Immature natural killer cell (primary cell): ENCODE measurements at places on chromosomes 16 and 17.

- DNase-seq: no peak
Measured at GRCh38 chr16:4193920-4194319, 48.0 kb downstream of the SRL start.

GRCh38 chr16:71762186-71762585 is 37.7 kb upstream of the PHLPP2 start:
- no peak for DNase-seq

DNA sequence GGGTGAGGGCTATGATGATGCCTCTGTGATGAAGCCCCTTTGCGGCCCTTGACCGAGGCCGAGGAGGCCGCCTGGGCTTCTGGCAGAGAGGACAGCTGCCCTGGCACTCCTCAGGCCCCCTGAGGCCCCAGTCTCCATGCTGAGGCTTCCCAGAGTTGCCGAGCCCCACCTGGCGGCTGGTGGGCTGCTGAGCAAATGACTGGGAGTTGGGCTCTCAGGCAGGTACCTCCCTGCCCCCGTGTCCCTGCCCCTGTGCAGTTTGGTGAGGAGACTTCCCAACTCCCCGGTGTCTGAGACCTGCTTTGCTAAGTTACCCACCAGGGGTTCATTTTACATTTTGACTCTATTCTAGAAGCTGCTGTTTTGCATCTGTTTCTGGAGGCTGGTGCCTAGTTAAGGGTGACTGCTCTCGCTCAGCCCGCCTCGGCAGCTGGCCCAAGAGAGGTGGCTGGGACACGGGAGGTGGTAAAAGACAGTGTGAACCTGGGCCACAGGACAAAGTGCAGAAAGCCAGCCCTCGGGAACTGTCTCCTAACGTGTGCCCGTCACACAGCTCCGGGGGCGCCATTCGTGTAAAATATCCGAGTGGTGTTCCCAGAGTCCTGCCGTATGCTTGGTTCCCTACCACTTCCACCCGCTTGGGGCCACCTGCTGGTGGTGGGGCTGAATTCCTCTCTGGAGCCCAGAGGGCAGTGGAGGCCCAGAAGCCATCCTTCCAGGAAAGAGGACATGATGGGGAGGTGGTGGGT is 134.5 kb downstream of the RAB11FIP4 start:
- DNase-seq: no peak

DNA sequence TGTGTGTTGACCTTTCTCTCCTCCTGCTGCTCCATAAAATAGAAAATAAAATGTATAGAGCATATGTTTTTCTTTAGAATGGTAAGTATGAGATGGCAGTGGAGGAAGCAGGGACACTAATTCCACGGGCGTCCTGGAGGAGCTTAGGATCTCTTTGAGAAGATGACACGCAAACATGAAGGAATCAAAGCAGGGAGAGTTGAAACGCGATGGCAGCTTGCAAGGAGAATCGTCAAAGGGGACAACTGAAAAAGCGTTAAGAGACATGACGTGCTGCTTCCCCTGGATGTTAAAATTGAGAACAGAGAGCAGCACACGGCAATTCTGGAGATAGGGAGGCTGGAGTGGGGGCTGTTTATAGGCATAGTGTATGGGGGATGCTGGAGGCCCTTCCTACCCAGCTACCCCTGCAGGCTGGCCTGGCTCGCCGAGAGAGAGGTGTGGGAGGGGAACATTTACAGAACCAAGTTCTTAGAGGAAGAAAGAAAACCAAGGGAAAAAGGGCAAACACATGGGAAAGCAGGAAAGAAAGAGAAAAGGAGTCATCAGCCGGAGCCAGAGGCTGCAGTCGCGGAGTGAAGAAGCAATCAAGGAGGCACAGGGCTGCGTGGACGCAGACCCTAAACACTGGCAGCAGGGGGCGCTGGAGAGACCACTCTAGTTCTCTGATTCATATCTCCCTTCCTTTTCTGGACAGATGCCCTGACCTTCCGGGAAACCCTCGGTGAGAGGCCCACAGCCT is 55.8 kb downstream of the MYH13 start:
- DNase-seq: peak; percentile 22

DNA sequence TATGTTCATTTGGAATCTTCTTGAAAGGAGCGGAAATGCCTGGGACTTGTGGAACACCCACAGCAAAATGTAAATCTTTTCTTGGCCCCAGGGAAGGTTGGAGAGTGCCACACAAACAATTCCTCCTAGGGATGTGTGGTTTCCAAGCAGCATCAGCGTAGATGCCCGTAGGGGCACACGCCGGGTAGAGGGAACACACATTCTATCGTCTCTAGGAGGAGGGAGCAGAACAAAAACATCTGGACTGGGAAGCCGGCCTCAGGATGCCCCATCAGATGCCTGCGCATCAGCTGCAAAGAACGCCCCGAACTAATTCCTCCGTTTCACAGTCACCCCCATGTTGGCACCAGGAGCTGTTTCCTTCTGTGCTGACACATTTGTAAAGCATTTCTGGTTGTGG is 357.9 kb upstream of the ZFHX3 start:
- no peak for DNase-seq

DNA sequence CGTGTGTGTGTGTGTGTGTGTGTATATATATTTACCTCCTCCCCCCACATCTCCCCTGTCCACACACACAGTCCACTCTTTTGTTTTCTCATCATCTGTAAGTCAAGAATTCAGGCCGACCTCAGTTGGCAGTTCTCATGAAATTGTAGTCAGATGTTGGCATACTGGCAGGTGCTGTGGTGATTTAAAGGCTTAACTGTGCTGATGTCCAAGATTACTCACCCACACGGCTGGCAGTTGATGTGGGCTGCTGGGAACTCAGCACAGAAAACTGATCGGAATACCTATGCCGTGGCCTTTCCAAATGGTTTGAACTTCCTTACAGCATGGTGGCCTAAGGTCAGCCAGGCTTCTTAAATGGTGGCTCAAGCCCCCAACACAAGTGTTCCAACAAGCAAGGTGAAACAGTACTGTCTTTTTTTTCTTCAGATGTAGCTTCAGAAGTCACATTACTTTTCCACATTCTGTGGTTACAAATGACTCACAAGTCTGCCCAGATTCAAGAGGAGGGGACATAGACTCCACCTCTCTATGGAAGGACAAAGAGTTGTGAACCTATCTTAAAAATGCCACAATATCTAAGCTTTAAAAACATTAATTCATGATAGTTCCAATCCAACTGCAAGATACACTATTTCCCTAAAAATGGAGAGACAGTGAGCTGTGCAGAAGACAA is 198.5 kb upstream of the HS3ST4 start:
- no peak for DNase-seq

- DNase-seq: no peak
Measured at GRCh38 chr16:19344224-19344801, 58.8 kb downstream of the CLEC19A start.

GRCh38 chr16:24149102-24149501 is 107.0 kb upstream of the CACNG3 start:
- DNase-seq: no peak

GRCh38 chr16:50373345-50373701 is 4.5 kb upstream of the BRD7 start:
- DNase-seq: no peak

GRCh38 chr16:57611181-57611580 is 17.2 kb upstream of the ADGRG1 start:
- no peak for DNase-seq

- no peak for DNase-seq
Measured at GRCh38 chr17:41619036-41619926, 5.1 kb downstream of the KRT17 start.

DNA sequence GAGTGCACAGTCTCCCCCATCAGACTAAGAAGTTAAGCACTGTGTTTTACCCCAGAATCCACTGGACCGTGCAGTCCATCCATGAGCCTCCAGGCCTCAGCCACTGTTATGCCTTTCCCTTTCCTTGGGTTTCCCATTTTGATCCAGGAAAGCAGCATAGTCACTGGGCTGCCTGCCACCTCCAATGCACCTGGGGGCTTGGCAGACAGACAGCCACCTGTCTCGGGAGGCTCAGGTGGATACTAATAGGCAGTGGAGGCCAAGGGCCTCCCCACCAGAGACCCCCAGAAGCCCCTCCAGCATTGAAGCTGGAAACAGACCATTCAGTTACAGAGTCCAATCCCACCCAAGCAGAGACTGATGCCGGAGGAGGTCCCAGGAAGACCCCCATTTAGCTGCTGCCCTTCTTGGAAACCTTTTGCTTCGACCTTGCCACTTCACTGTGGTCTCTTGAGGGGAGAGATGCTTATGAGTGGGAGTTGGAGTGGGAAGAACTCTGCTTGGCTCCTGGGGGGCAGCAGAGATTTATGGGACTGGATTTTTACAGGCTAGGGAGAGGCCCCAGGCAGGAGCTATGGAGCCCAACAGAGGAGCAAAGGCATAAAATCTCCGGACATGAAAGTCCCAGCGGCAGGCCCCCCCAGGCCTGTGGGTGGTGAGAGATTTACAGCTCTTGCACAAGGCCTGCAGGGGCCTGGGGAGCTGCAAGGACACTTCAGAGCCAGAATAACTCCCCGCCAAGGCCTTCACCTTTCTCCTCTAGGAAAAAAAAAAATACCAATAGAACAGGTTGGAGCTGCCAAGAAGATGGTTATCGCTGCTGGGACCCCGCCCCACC is 12.2 kb upstream of the SP2 start:
- DNase-seq: no peak

DNA sequence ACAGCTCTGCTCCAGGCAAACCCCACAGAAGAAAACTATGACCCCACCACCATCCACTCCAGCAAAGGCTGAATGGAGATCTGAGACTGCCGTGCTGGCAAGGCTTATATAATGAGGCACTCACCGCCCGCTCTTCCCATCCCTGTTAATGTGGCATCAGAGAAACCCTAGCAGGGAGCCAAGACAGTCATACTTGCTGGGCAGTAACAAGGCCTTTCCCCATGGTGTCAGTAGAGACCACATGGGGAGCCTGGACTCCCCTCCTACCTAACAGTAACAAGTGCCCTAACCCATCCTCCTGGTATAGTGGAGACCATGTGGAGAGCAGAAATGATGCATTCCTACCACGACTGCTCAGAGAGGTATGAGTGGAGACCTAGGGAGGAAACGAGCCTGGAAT is 235.2 kb downstream of the C16orf78 start:
- no peak for DNase-seq

DNA sequence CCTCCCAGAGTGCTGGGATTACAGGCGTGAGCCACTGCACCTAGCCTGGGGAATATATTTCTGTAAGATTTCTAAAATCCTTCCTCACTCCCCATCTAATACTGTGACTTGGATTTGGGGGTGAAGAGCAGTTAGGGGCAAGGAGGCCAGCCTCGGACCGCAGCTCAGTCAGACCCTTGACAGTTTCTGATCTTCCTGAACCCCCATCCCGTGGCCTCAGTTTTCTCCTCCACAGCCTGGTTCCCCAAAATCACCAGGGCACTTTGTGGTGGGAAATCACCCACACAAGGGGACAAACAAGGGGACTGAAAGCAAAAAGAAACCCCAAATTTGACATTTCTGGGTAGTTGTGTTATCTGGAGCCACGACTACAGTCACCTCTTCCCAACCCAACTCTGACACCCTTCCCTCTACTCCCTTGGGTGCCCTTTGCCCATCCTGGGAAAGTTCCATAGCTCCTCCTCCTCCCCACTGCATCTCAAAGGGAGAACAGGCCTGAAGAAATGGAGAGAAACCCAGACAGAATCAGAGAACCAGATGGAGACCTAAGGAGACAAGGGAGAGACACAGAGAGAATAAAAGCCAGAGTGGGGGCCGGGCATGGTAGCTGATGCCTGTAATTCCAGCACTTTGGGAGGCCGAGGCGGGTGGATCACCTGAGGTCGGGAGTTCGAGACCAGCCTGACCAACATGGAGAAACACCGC is 2.8 kb upstream of the STAT5A start:
- DNase-seq: no peak

DNA sequence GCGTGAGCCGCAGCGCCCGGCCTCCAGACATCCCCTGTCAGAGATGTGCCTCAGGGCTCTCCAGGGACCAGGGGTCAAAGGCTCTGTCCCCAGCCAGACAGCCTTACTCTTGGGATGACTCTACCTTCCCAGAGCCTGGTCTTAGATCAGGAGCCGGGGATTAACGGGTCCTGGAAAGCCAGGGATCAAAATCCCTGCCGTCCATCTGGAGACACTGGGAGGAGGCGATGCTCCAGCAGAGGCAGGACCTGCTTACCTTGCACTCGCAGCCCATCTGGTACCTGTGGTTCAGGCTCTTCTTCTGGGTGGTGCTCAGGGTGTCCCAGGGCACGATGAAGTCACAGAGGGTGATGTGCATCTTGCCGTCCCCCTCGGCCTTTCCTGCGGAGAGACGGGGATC is 16.7 kb upstream of the USP36 start:
- DNase-seq: no peak

GRCh38 chr17:17119533-17119932 is 77.3 kb downstream of the MPRIP start:
- DNase-seq: peak; percentile 58

DNA sequence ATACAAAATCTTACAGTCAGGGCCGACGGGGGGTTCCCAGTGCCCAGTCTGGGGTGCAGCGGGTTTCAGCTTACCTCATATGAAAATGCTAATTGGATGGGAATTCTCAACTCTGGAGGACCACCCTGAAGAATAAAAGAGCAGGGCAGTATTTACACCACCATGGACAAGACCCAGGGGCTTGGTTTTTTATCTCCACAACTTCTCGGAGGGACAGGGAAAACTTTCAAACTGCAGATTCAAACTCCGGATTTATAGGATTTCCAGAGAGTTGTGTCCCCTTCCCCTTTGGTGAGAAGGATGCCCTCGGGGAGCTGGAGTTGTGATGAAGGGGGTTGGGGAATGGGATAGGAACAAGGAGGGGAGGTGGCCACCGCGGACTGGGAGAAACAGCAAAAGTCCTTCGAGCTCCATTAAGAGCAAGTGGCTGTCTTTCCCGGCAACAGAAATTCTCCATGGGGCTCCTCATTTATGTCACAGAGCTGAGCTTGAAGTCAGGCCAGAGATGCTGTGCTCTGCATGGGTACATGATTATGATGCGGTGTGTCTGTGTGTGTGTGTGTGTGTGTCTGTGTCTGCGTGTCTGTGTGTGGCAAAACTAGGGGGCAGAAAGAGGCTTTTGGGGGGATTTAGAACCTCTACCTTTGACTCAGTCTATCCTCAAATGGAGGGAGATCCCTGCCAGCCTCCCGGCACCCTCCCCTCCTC is 15.7 kb downstream of the FOXL1 start:
- no peak for DNase-seq

- no peak for DNase-seq
Measured at GRCh38 chr16:51268237-51268636, 117.2 kb upstream of the SALL1 start.

DNA sequence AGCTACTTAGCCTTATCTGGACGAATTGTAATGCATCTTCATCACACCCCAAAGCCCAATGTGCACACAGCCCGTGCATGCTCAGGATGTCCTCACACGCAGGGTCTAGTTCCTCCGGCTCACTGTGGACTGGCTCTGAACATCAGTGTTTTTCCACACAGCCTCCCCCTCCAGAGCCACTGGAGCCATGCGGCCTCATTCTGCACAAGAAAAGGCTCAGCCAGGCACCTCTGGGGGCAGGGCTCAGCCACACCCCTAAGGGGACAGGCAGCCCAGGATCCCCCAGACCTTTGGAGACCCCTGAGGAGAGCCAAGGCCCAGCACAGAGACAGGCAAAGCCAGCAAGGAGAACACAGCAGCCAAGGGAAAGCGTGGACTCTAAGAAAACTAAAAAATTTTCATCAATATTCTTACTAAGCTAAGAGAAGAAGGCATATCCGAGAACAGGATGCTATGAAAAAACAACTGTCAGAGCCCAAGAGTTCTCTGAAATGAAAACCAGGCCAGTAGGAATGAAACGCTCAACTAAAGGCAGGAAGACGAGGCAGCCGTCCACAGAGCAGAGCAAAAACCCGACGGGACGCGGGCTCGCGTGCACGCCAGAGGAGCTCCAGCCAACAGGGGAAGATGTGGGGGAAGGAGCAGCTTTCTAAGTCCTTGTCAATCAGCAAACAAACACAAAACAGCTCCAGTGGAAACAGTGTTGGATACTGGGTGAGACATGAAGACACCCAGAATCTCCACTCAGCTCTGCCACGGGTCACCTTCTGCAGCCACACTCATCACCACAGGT is 34.5 kb downstream of the MAP1LC3B start:
- no peak for DNase-seq
